ENCODE measurements at places on chromosomes 13 and 19.

DNA sequence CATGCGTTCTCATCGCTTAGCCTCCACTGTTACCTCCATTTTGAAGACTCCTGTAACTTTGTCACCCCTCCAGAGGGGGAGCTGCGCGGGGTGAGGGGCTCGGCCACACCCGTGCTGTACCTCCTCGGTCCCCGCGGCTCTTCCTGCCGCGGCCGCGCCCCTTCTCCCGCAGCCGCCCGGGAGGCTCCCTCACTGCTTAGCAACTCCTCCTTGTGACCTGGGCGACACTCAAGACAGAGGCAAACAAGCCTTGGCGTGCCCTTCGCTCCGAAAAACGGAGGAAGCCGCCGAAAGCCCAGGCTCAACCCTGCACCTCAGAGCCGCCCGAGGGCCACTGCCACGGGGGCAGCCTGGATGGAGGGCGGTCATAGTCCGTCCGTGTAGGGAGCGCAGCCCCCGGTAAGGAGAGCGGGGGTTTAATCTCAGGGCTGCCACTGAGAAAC lies 494.3 kb downstream of the FOXO1 start:
- H3K4me3 ChIP-seq = no peak overlapping the region
- H3K36me3 ChIP-seq = no peaks in the 10 kb centered on the region
- peaks cover 15% of the 10 kb centered on the region for H3K4me1 ChIP-seq
- H3K27ac ChIP-seq = no peak overlapping the region
- no peaks in the 10 kb centered on the region for H3K27me3 ChIP-seq

DNA sequence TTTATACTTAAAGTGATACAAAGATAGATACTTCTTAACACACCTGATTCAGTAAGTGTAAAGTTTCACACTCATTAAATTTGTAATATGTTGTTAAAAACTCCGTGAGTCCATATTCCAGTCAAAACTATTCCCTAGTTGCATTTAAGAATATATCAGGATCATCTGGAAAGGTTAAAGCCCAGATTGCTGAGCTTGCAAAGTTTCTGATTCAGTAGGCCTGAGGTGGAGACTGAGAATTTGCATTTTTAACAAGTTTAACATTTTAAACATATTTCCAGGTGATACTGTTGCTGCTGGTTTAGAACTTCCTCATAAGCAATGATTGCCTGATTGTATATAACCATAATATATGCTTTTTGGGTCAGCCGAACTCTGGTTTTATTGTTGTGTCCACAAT lies 1998.6 kb upstream of the PCDH20 start:
- H3K27ac ChIP-seq = no peak overlapping the region
- no peak overlapping the region for H3K4me3 ChIP-seq
- no peak for DNase-seq

DNA sequence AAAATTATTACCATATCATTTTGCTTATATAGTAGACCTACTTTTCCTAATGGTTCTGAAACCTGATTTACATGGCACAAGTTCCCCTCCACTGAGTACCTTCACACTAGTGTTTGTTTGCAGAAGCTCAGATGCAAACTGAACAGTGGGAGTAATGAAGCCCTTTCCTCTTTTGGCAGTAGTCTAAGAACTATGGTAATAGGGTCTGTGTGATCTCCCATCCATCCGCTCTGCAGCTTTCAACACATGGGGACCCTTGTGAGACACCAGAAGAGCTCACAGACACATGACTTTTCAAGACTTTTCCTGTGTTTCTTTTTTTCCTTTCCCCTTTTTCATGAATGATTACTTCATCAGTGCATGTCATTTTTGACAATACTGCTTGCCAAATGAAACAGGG lies 336.0 kb downstream of the ATP8A2 start:
- H3K4me1 ChIP-seq = peaks cover 6% of the 10 kb centered on the region
- H3K27me3 ChIP-seq = no peaks in the 10 kb centered on the region
- no peaks in the 10 kb centered on the region for H3K36me3 ChIP-seq
- H3K27ac ChIP-seq = no peak overlapping the region

- no peak for DNase-seq
- no peak overlapping the region for H3K27ac ChIP-seq
- peaks cover 7% of the 10 kb centered on the region for H3K27me3 ChIP-seq
- no peak overlapping the region for H3K4me3 ChIP-seq
- peaks cover 2% of the 10 kb centered on the region for H3K36me3 ChIP-seq
These were observed 3.9 kb downstream of the WDR18 start for GRCh38 chr19:988081-988480.

DNA sequence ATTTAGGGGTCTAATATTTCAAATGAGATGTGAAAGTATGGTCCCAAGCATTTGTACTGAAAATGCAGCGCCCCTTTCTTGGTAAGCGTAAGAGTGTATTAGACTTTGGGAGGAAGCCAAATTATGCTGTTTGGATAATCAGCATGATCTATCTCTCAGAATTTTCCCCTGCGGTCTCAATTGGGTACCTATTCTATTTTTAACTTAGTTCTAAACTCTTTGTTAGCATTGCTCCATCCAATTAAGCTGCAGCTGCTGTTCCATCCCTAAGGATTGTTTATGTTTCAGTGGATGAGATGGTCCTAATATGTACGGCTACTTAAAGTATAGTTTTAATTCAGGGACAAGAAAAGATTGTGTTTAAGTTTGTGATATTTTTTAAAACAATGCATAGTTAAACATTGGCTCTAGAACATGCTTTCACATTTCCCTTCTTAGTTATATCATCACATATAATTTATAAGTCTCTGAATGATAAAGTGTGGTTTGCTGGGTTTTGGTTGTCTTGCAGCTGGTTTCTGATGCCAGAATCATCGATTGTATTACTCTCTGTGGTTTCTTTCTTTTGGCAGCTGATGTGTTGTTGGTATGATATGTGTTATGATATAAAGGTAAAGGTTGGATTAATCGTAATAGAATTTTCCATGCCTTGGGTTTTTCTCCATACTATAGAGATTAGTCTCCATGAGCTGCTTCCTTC lies 15.0 kb downstream of the POLR1D start:
- no peak for DNase-seq
- H3K36me3 ChIP-seq = peaks cover 2% of the 10 kb centered on the region
- H3K4me1 ChIP-seq = peaks cover 12% of the 10 kb centered on the region

DNA sequence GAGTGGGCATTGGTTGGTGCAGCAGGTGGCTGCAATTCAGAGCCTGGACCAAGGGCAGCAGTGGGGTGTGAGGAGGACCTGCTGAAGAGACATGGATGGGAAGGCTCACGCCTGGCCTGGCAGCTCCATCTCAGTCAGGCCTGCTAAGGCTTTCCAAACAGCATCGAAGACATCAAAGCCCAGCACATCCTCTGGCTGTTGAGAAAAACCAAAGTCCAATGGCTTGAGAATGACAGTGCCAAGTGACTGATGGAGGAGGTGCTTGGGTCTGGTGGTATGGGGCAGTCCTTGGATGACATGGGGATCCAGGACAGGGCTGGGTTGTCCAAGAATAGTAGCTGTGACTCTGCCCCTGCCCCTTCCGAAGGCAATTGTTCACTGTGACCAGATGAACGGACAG lies 19.0 kb upstream of the XPO4 start:
- DNase-seq = no peak
- no peaks in the 10 kb centered on the region for H3K36me3 ChIP-seq
- H3K27me3 ChIP-seq = no peaks in the 10 kb centered on the region
- H3K27ac ChIP-seq = no peak overlapping the region
- peaks cover 5% of the 10 kb centered on the region for H3K4me1 ChIP-seq

- H3K4me3 ChIP-seq = no peak overlapping the region
- peaks cover 29% of the 10 kb centered on the region for H3K36me3 ChIP-seq
- no peaks in the 10 kb centered on the region for H3K27me3 ChIP-seq
- no peak overlapping the region for H3K27ac ChIP-seq
These were observed 176.8 kb downstream of the ZNF737 start for GRCh38 chr19:20388706-20389225.

- H3K4me1 ChIP-seq = no peaks in the 10 kb centered on the region
- DNase-seq = no peak
- H3K36me3 ChIP-seq = no peaks in the 10 kb centered on the region
- H3K27ac ChIP-seq = no peak overlapping the region
These were observed 344.9 kb upstream of the KLF12 start for GRCh38 chr13:74479124-74479523.

GRCh38 chr19:48928164-48929025 lies 5.1 kb upstream of the DHDH start:
- no peak overlapping the region for H3K27ac ChIP-seq
- peaks cover 7% of the 10 kb centered on the region for H3K4me1 ChIP-seq
- H3K36me3 ChIP-seq = no peaks in the 10 kb centered on the region

- no peak for DNase-seq
- no peaks in the 10 kb centered on the region for H3K36me3 ChIP-seq
- no peak overlapping the region for H3K4me3 ChIP-seq
- no peak overlapping the region for H3K27ac ChIP-seq
- H3K4me1 ChIP-seq = no peaks in the 10 kb centered on the region
These were observed 26.2 kb upstream of the C19orf12 start for GRCh38 chr19:29741226-29741625.

GRCh38 chr19:39409208-39410016 lies 2.8 kb downstream of the ZFP36 start:
- no peak for DNase-seq
- no peak overlapping the region for H3K27ac ChIP-seq
- peak overlapping the region; percentile 92 for H3K4me3 ChIP-seq
- H3K4me1 ChIP-seq = peaks cover 42% of the 10 kb centered on the region

- no peaks in the 10 kb centered on the region for H3K4me1 ChIP-seq
- H3K27me3 ChIP-seq = no peaks in the 10 kb centered on the region
- DNase-seq = no peak
- no peak overlapping the region for H3K4me3 ChIP-seq
These were observed 1348.5 kb downstream of the PCDH9 start for GRCh38 chr13:65881561-65882155.

Measured in neural crest cell (in vitro differentiated cells).